Suprapubic skin (tissue), 4 donors: ENCODE measurements at places on chromosomes 6 and 20.

DNA sequence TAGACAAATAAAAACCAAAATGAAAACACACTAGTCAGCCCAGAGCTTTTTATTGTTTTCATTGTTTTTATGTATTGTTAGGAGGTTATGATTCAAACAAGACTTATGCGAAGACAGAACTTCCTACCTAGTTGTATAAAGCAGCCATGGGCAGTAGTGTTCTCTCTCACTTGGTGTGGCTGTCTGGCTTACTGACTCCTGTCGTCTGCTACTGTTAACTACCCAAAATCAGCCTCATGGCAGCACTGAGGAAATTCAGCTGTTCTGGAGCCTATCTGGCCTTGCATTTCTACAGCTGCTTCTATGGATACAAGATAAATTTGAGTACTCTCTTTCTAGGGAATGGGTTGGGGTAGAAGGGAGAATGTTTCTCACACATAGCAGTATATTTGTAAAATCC, 20.4 kb downstream of the VTA1 start:
- DNase-seq: no peak

DNA sequence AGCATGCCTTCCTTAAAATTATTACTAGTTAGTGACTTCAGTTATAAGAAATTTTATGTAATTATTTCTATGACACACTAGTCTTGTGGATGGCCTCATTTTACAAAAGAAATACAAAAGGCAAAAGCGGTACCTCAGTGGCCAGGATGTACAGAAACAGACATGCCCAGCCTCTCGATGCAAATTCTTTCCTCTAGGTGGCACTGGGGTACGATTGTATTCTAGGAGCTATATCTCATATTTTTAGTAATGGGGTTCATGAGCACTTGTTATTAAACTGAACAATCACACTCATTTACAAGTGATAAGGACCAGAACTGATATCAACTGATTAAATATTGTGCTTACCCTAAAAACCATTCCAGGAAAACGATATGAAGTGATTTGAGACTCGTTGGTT, 59.8 kb downstream of the SOD2 start:
- no peak for DNase-seq

GRCh38 chr6:128950864-128951263, 67.9 kb downstream of the LAMA2 start:
- no peak for DNase-seq

- no peak for DNase-seq
Measured at GRCh38 chr6:76881414-76881813, 581.9 kb downstream of the HTR1B start.

GRCh38 chr6:74971633-74972032, 234.2 kb downstream of the COL12A1 start:
- no peak for DNase-seq

DNA sequence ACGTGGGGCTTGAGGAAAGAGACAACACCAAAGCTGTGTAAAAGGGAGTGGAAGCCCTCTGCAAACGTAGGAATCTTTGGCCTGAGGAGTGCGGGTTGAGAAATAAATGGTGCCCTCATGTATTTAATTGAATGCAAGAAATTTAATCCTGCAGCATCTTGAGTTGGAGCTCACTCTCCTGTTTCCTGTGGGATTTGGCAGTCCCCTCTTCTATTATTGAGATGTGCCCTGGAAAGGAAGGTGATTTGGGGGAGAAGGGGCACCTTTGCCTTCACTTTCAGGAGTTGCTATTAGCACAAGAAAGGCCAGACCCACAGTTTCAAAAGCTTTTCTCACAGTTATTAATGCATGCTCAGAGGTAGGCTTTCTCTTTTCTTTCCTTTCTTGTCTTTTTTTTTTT, 201.4 kb upstream of the HDDC2 start:
- DNase-seq: no peak

GRCh38 chr6:90160013-90160412, 136.6 kb downstream of the BACH2 start:
- no peak for DNase-seq

- no peak for DNase-seq
Measured at GRCh38 chr6:105733556-105734162, 330.8 kb upstream of the PREP start.

GRCh38 chr20:58102744-58103516, 125.5 kb downstream of the ANKRD60 start:
- no peak for DNase-seq

- no peak for DNase-seq
Measured at GRCh38 chr6:135939208-135939591, 87.7 kb downstream of the PDE7B start.

DNA sequence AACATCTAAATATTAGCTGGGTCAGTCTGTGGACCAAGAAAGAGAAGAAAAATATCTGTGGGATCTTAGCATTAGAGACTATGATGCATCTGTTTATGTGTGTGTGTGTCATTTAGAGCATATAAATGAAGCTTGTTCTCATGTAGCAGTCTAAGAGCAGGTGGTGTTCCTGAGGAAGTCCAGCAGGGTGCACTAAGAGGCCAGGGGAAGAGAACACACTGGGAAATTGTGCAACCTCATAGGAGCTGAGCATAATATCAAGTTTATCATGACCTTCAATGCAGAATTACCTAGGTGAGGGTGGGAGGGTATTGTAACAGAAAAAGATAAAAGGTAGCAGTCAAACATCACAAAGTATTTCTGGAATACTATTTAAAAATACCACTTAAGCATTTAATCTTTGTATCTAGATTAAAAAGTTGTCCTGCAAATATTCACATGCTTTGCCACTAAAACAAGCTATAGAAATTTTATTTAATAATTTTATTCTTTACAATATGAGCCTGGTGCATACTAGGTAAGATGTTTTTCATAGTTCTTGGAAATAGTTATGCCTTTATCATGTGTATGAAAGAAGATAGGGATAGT, 80.5 kb downstream of the SMPDL3A start:
- DNase-seq: no peak

- no peak for DNase-seq
Measured at GRCh38 chr20:45997187-45997586, 11.5 kb upstream of the MMP9 start.

DNA sequence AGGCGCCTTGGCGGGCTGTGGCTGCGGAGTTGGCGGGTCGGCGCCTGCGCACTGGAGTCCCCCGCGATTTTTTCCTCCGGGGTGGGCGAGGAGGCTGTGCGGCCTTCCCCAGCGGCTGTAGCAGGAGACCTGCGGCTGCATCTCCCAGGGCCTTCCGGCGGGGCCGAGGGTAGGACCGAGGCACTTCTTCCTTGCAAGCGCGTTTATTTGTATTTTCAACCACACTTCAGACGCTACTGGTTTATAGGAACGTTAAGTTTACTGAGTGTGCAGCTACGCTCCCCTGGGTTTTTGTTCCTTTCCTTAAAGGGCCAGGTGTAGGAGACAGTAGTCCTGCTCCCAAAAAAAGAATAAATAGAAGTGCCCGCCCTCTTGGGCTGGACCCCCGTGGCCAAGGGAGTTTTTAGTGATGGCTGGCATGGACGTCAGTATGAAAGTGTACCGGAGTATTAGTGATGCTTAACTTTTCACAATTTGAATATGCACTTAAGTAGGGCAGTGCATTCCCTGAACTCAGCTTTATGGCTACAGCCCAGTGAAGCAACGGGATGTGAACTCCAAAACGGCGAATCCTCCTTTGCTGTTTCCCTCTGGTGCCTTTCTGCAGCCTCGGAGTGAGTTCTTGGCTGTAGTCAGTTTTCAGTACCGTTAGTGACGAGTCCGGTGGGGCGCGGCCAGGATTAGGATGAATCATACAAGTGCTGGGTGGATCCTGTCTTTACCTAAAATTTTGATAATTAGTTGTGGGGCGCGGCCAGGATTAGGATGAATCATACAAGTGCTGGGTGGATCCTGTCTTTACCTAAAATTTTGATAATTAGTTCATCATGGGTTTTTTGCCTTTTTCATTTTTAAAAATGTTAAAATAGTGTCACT, 1.0 kb upstream of the FBXO5 start:
- peak; percentile 95 for DNase-seq

DNA sequence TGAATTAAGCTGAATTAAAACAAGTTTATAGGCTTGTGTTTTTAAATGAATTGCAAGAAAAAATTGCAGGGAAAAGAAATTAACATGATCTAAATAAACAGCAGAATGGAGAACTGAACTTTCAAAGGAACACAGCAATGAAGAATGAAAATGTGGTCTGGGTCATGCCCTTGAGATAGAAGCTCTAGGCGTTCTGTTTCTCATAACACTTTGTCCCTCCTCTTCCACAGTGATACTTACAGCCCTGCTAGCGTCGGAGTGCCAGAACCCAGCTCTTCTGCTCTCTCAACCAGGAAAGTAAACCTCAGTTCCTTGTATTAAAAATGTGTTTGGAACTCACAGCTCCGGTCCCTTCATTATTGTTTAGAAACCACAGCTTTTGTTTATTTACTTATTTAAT, 11.4 kb downstream of the HMGCLL1 start:
- DNase-seq: no peak

GRCh38 chr20:25686081-25687067, 10.3 kb downstream of the ZNF337 start:
- no peak for DNase-seq

- no peak for DNase-seq
Measured at GRCh38 chr20:33132513-33133372, 35.2 kb upstream of the BPIFA2 start.
